ENCODE measurements at places on chromosomes 4 and X.

DNA sequence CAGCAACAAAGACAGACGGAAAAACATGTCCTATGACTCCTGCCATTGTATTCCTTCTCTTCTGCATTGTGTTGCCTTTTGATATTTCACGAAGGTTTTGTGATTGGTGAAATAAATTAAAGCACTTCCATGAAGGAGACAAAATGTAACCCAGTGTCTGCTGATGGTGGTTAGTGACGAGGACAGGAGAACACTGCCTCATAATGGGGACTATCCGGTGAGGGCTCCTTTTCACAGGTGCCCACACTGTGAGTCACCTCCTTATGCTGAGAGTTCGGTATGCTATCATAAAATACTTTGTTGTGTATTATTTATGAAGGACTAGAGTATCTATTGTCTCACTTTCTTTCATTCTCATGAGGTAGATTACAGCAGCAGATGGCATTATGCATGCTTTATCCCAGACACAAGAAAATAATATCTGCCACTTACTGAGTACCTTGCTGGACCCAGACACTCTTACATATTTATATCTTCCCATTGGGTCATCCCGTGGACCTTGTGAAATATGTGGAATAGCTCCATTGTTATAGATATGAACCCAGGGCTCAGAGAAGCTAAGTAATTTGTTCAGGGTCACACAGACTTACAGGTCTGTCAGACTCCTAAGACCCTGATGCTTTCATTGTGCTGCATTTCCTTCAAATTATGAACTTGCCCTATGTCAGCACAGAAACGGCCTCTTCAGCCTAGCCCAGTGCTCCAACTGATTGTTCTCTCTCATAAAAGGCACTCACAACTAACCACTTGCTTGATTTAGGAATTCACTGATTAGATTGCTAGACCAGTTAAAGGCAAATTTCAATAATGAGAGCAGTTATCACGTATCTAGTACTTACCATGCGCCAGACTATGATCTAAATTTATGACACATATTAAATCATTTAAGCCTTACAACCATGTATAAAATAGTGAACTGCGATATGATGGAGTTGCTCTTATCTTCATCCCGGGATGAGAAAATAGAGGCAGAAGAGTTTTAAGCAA, 31.2 kb downstream of the PLS3 start:
- no peak for DNase-seq

GRCh38 chrX:11261260-11261659, 32.0 kb upstream of the AMELX start:
- DNase-seq, result no peak

DNA sequence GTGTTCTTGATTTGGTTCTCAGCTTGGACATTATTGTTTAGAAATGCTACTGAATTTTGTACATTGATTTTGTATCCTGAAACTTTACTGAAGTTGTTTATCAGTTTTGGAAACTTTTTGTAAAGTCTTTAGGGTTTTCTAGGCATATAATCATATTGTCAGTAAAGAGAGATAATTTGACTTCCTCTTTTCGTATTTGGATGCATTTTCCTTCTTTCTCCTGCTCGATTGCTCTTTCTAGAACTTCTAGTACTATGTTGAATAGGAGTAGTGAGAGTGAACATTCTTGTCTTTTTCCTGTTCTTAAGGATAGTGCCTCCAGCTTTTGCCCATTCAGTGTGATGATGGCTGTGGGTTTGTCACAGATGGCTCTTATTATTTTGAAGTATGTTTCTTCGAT, 24.1 kb downstream of the TMPRSS11A start:
- DNase-seq, result no peak

GRCh38 chrX:107626916-107627315, 1.4 kb upstream of the PRPS1 start:
- DNase-seq, result no peak

DNA sequence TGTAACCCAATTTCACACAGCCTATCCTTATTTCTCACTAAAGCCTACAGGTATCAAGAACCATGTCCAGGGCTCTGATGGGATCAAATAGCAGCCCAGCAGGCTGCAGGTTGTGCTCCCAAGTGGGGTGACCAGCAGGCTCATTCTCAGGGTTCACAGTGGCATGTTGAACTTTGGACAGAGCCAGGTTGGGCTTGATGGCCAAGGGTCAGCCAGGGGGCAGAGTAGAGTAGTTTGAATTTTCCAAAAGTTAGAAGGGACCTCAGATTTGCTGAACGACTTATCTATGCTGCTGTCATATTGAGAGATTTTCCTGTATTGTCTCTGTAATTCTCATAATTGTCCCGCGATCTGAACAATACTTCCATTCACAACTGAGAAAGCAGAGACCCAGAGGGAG, 310.8 kb upstream of the BOD1L1 start:
- no peak for DNase-seq

- DNase-seq, result no peak
These were observed 60.8 kb downstream of the AWAT2 start for GRCh38 chrX:69988955-69989394.

- DNase-seq, result no peak
These were observed 210.7 kb upstream of the IGFBP7 start for GRCh38 chr4:57320849-57321248.

DNA sequence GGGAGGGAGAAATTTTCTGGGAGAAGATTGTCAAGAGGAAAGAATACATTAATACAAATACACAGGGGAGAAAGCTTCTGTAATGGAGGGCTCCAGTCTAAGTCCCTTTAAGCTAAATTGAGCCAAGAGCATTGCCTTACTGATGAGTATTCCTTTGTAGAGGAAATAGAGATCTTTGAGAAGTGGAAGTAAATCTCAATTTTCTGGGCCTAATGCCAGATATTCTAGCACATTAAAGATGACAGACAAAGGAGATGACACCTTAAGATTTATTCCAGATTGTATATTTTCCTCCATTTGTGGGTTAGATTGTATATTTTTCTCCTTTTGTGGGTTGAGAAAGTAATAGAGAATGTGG, 28.5 kb upstream of the SMAD1 start:
- no peak for DNase-seq

DNA sequence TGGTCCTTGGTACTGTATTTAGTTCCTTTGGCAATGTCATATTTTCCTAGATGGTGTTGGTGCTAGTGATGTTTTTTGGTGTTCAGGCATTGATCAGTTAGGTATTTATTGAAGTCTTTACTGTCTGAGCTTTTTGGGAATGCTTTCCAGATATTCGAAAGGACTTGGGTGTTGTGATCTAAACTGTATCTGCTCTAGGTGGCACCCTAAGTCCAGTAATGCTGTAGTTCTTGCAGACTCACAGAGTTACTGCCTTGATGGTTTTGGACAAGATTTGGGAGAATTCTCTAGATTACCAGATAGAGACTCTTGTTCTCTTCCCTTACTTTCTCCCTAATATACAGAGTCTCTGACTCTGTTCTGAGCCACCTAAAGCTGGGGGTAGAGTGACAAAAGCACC, 513.6 kb upstream of the PITX2 start:
- peak; percentile 28 for DNase-seq

DNA sequence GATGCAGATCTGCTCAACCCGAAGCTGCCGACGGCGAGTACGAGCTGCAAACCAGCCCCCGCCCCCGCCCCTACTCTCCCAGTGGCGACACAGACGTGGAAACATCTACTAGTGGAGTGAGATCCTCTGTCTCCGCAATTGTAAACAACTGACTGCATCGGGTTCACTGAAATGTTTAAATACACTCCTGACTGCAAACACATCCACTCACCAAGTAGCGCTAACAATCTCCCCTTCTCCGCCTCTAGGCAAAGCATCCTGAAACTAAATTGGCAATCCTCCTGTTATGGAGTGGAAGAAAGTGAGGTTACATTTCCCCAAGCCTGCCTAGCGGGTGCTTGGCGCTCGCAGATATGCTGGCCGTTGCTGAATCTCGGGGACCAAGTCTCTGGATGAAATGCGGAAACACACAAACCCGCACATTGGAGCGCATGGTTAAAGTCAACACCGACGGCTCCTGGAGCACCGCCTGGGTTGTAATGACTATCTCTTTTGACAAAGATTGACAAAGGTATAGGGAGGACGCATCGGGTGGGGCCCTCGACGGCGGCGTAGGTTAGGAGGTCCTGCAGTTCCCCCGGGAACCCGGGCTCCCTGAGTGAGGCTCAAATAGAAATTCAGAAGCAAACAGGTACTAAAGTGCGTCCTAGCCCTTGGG, 117.0 kb upstream of the TEX13C start:
- no peak for DNase-seq

DNA sequence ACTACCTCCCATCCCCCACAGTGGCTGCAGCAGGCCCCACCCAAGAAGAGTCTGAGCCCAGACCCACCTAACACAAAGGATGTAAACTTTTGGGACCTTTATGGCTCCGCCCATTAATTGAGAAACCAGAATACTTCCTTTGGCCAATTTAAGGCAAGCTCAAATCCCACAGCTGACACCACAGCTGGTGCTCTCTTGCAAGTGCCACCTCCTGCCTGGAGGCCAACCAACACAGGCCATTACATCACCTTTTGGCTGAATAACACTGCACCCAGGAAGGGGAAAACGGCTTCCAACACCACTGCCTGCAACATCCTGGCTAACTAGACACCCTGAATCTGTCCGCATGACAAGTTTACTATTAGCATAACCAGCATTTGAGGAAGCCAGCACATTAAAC, 248.8 kb downstream of the PRDM5 start:
- DNase-seq, result no peak

Measured in NCI-H446 treated with DMSO at 0.1 percent for 48 hours (cell line).